ENCODE measurements at places on chromosomes 7 and 10. TPM values are rescaled to one million over a fixed set of nuclear protein-coding genes. Genes with fewer than 3 reads are reported as not detected.
A peak's percentile ranks its signal among the peaks of the same experiment; 100 is the strongest.

Gene ASZ1
- total RNA-seq, result not detected

DNA sequence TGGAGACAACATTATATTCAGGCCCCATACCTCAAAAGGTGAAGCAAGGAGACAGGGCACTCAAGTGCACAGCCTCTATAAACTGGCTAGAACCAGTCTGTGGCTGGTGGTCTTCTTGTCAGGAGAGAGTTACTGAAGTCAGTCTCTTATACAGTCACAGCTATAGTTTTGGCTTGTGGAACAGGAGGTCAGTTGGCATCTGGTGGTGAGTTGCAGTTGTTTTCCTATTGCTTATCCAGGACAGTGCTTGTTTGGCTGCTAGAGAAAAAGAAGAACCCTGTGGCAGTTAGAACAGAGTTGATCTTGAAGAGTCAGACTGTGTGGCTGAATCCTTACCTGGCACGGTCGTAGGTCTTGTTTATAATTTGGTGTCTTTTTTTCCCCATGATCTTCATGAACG is 17.3 kb downstream of the CCM2 start:
- peaks cover 10% of the 10 kb centered on the region for H3K4me1 ChIP-seq
- no peak overlapping the region for H3K27ac ChIP-seq
- no peak overlapping the region for H3K4me3 ChIP-seq
- no peak for DNase-seq
- no peaks in the 10 kb centered on the region for H3K36me3 ChIP-seq
- H3K27me3 ChIP-seq, result no peaks in the 10 kb centered on the region

Gene RNF32
- not detected for total RNA-seq

GRCh38 chr10:131651674-131652437 is 249.0 kb upstream of the PPP2R2D start:
- H3K27ac ChIP-seq, result no peak overlapping the region
- no peaks in the 10 kb centered on the region for H3K36me3 ChIP-seq

DNA sequence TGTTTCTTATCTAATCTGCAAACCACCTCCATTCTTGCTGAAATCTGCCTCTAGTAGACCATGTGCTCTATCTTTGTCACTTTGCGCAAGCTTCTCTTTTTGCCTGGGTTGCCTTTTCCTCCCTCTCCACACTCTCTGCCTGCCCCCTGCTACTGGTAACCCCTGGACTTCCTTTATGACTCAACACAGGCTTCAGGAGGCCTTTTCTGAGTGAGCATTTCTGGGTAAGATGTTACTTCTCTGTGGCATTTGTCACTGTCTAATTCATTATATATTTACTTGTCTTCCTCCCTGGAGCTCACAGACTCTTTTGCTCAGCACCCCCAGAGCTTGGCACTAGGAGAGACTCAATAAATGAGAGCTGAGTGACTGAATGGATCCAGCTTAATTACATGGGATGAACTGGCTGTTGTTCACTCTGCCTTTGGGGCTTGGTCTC is 8.4 kb downstream of the GOLGA7B start:
- H3K4me1 ChIP-seq, result no peaks in the 10 kb centered on the region
- H3K27ac ChIP-seq, result no peak overlapping the region

DNA sequence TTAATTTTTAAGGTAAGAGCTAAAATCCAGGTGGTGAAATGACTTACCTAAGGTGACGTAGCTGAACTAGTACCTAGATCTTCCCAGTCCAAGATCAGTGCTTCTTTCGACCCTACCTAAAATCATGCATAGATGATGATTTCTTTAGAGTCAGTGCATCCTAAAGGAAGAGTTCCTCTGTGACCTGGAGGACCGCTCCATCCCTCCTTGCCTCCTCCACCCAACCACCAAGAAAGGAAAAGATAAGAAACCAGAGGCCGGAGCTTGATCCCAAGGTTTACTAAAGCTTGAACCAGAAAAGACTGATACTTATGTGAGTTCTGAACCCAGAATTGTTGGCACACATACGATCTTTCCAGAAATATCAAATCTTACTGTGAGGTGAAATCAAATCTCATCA is 101.8 kb downstream of the CABCOCO1 start:
- H3K36me3 ChIP-seq, result no peaks in the 10 kb centered on the region
- peaks cover 12% of the 10 kb centered on the region for H3K4me1 ChIP-seq
- no peak for DNase-seq

Gene CDNF
- total RNA-seq, result 7.4 TPM

DNA sequence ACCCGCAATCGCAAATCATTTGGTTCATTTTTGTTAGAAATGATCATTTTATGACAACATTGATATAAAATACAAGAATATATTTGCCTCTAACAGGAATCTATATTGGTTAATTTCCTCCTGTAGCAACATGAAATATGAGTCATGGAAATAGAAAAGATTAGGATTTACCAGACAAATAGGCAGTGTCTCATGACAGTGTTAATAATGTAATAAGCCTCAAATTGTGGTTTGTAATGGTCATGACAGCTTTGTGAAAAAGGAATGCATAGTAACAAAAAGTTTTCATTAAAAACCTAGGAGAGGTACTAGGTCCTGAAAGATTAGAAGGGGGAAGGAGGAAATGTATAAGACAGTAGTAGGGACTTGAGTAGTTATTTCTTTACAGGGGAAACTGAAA is 7.9 kb upstream of the SLK start:
- no peak overlapping the region for H3K4me3 ChIP-seq
- no peak for DNase-seq
- H3K4me1 ChIP-seq, result no peaks in the 10 kb centered on the region

Gene STAG3
- not detected for total RNA-seq

DNA sequence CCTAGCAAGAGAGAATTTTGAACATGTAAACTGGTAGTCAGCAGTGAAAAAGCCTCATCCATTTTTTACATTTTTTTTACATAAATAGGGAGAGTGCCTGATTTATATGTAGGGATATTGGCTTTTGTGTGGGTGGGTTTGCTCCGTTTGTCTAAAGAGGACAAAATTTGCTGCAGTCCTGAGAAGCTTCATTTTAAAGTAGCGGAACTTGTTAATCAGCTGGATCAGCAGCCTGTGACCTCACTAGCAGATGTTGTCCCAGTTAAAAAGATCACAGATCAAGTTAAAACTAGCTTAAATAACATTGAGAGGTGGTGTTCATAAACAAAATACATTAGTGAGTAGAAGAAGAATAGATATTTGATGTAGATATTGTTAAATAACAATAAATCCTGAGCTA is 2.6 kb downstream of the ATRNL1 start:
- no peaks in the 10 kb centered on the region for H3K36me3 ChIP-seq
- peaks cover 8% of the 10 kb centered on the region for H3K4me1 ChIP-seq
- DNase-seq, result no peak
- no peak overlapping the region for H3K27ac ChIP-seq
- H3K4me3 ChIP-seq, result no peak overlapping the region
- H3K27me3 ChIP-seq, result no peaks in the 10 kb centered on the region

DNA sequence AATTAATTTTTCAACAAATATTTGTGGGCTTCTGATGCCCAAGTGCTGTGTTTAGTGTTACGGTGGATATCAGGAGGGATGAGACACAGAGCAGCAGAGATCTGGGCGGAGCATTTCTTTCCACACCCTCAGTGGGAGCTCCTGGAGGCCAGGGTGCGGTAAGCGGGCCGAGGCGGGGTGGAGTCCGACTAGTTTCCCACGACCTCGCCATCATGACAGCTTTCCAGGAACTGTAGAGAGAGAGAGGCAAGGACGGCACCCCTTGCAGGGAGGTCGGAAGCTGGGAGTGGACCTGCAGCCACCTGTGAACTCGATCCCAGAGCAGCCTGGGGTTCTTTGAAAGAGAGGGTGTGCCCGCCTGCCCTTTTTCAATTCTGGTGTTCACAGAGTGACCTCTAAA is 128.2 kb downstream of the ACTR3B start:
- no peaks in the 10 kb centered on the region for H3K36me3 ChIP-seq
- no peak overlapping the region for H3K27ac ChIP-seq
- no peaks in the 10 kb centered on the region for H3K4me1 ChIP-seq
- DNase-seq, result no peak
- H3K4me3 ChIP-seq, result no peak overlapping the region

Gene TAS2R3
- 1.5 TPM for total RNA-seq

- no peak overlapping the region for H3K4me3 ChIP-seq
- H3K27ac ChIP-seq, result peak overlapping the region; percentile 67
- H3K4me1 ChIP-seq, result peaks cover 16% of the 10 kb centered on the region
- H3K36me3 ChIP-seq, result no peaks in the 10 kb centered on the region
These were observed 250.9 kb downstream of the TWIST1 start for GRCh38 chr7:18866359-18867036.

DNA sequence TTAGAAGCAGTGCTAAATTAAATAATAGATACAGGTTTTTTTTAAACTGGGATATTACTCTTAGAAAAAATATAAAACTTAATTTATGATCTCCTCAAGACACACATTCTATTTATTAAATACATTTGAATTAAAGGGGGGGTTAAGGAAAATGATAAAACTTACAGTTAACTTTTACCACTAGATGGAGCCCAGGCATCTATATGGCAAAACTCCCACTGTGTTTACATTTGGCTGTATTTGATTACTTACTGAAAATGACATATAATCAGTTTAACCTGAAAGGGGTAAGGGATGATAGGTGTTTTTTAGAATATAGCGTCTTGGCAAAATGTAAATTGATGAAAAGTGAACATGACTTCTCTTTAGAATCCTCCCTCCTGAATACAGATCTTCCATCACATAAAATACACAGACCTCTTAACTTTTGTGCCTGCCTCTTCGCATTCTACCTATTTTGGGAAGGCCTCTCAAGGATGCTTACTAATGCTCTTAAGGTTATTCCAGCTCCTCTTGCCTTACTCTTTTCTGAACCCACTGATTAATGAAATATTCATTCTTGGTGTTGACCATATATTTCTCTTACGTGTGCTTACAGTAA is 235.7 kb downstream of the AGMO start:
- H3K27me3 ChIP-seq, result no peaks in the 10 kb centered on the region
- H3K36me3 ChIP-seq, result no peaks in the 10 kb centered on the region
- no peak overlapping the region for H3K4me3 ChIP-seq
- no peak overlapping the region for H3K27ac ChIP-seq
- DNase-seq, result no peak
- H3K4me1 ChIP-seq, result no peaks in the 10 kb centered on the region

Gene MAT1A
- not detected for total RNA-seq

DNA sequence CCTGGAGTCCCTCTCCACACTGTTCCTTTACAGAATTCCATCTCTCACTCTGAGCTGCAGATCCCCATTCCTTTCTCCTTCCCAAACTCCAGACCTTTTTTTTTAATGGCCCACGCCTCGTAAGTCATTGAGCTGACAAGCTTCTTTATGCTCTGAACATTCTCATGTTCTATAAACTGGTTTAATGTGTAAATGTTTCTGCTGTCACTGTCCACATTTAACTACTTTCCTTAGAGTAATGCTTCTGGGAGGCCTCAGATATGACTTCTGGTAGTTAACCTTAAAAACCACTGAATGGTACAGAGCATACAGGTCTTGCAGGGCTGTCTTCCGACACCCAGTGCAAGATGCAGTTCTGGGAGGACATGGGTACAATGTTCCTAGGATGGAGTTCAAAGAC is 71.1 kb upstream of the CAMK2B start:
- no peak overlapping the region for H3K27ac ChIP-seq
- no peaks in the 10 kb centered on the region for H3K4me1 ChIP-seq
- no peak for DNase-seq
- no peaks in the 10 kb centered on the region for H3K27me3 ChIP-seq
- no peak overlapping the region for H3K4me3 ChIP-seq

DNA sequence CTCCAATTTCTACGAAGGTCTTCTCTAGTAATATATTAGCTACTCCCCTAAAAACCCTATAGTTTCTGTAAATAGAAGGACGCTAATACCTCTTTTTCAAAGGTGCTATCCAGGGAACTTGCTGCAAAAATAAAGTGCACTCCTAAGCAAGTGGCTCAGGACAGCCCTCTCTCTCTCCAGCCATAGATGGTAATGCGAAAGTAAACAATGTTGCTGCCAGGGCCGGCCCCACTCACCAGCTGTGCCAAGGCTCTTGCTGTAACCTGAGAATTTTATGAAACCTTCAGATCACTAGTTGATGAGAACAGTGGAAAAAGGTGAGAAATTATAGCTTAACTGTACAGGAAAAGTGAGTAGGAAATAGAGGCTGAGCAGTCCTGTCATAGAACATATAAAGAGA is 10.9 kb upstream of the TAS2R39 start:
- no peaks in the 10 kb centered on the region for H3K27me3 ChIP-seq
- H3K4me3 ChIP-seq, result no peak overlapping the region
- H3K36me3 ChIP-seq, result no peaks in the 10 kb centered on the region
- H3K27ac ChIP-seq, result no peak overlapping the region
- no peak for DNase-seq

Gene IMMP2L
- total RNA-seq, result 13.3 TPM

DNA sequence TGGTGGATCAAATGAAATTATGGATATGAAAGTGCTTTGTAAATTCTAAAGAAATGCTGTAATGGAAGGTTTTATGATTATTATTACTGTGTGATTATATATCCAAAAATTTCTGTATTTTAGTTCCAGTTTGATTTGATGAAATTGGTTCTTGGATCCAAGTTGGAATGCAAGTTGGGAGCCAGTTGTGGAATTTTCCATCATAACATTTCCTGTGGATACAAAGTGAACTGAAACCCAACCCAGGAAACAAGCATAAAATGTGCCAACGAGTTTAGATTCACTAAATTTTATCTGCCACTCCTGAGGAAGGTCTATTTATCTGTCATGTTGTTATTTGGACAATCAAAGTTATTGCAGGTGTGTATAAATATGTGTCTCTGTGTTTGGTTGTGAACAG is 131.4 kb upstream of the MDFIC start:
- no peaks in the 10 kb centered on the region for H3K27me3 ChIP-seq
- no peaks in the 10 kb centered on the region for H3K36me3 ChIP-seq
- H3K4me3 ChIP-seq, result no peak overlapping the region
- no peak for DNase-seq

Gene IL2RA
- total RNA-seq, result not detected

GRCh38 chr7:128197989-128198580 is 43.0 kb upstream of the LEP start:
- peaks cover 11% of the 10 kb centered on the region for H3K4me1 ChIP-seq
- no peak overlapping the region for H3K4me3 ChIP-seq
- no peaks in the 10 kb centered on the region for H3K27me3 ChIP-seq
- no peaks in the 10 kb centered on the region for H3K36me3 ChIP-seq

Gene SRPK2
- 47.1 TPM for total RNA-seq

Gene OR6B1
- total RNA-seq, result not detected

Gene EEF1AKMT2
- total RNA-seq, result 17.9 TPM

- no peak overlapping the region for H3K27ac ChIP-seq
- H3K4me1 ChIP-seq, result peaks cover 16% of the 10 kb centered on the region
- H3K4me3 ChIP-seq, result no peak overlapping the region
- DNase-seq, result no peak
- no peaks in the 10 kb centered on the region for H3K27me3 ChIP-seq
- no peaks in the 10 kb centered on the region for H3K36me3 ChIP-seq
These were observed 20.6 kb downstream of the HSPA12A start for GRCh38 chr10:116721547-116722392.
